ENCODE measurements at places on chromosomes 3 and 15.

- DNase-seq, result no peak
Measured at GRCh38 chr3:127052121-127052561, 69.2 kb downstream of the PLXNA1 start.

- no peak for DNase-seq
Measured at GRCh38 chr3:36864180-36865053, 80.4 kb downstream of the TRANK1 start.

GRCh38 chr3:97871186-97871585 is 49.4 kb downstream of the CRYBG3 start:
- DNase-seq, result no peak

GRCh38 chr3:140199743-140200142 is 264.8 kb downstream of the CLSTN2 start:
- no peak for DNase-seq

GRCh38 chr3:168251371-168251770 is 155.6 kb upstream of the GOLIM4 start:
- DNase-seq, result no peak

DNA sequence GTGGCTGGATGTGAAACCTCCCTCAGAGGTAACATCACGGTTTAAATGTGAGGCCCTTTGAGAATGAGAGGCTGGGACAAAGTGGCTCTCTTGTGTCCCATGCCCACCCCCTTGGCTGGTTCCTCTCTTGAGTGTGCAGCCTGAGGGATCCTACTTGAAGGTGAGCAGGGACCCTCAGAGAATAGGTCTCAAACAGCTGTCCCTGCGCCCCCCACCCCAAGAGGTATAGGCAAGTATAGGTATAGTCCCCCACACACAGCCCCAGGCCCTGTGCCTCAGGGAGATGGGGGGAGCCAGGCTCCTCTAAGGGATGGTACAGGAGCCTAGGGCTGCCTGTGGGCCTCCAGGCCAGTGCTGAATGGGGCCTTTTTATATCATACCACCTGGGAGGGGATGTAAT is 61.9 kb downstream of the ISG20 start:
- DNase-seq, result no peak

Data from stimulated activated CD8-positive, alpha-beta memory T cell treated with anti-CD3 and anti-CD28 coated beads, Interleukin-4, amount 100 ng/mL, for 24 hours (primary cell).